HL-60 (cell line): ENCODE measurements at places on chromosomes 5 and 9.

- DNase-seq = no peak
Measured at GRCh38 chr5:83096660-83097339, 19.5 kb downstream of the XRCC4 start.

DNA sequence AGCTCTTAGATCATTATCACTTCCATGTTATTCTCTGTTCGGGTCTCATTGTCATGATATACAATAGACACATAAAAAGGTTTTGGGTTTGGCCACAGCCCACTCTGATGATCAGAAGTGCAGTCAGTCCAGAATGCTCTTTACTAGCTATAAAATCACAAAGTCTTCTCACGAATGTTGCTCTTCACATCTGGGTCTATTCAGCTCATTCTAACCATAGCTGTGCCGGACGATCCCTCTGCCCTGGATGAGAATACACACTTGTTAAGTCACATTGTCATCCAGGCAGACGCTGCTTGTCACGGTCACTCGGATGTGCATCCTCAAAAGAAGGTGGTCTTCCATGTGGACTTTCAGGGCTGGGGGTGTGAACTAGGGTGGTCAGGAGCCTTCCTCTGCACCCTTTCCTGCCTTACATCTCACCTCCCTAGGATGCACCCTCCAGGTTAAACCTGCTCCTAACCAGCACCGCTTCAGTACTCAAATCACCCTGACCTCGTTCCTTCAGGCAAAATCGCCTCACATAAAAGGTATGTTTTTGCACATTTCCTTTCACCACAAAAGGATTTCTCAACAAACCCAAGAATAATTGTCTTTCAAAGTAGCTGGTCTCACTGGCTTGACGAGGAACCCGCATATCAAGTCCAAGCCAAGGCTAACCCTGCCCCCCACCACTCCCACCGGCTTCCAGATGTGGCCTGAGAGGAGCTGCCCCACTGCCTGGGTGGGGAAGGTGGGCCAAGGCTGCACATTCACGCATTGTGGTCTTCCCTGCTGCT lies 21.9 kb downstream of the ANKH start:
- DNase-seq = no peak

GRCh38 chr9:129875181-129875611 lies 39.9 kb downstream of the USP20 start:
- DNase-seq = no peak

GRCh38 chr5:151868451-151868850 lies 56.2 kb downstream of the GLRA1 start:
- DNase-seq = no peak

DNA sequence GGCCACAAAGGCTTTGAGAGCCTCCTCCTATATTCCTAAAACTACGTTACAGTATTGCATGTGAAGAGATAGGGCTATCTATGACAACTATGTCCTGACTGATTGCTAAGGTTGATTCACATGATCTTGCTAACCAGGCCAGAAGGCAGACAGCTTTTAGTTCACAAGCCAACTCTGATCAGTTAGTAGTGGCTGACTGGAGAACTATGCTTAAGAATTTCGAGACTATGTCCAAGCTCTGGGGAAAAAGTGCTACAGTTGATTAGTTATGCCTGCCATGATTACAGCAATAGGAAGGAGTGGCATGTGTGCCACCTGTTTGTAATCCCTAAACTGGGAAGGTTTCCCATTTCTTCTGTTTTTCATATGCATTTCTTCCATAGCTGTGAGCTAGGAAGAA lies 223.4 kb downstream of the DOCK8 start:
- DNase-seq = no peak

DNA sequence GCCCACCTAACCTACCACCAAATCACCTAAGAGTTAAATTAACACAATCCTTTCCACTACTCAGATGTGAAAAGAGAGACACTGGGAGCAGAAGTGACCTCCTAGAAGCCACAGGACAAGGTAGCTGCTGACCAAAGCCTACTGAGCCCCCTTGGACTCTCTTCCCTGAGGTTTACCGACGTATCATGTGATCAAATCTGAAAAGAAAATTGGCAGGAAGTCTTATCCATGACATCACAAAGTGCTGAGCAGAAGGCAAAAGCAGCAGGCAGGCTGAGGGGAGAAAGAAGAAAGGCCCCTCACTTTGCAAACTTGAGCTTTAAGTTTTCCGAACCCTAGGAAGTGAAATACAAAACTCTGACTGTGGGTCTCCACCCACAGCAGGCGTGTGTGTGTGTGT lies 11.1 kb downstream of the PRELID2 start:
- no peak for DNase-seq

DNA sequence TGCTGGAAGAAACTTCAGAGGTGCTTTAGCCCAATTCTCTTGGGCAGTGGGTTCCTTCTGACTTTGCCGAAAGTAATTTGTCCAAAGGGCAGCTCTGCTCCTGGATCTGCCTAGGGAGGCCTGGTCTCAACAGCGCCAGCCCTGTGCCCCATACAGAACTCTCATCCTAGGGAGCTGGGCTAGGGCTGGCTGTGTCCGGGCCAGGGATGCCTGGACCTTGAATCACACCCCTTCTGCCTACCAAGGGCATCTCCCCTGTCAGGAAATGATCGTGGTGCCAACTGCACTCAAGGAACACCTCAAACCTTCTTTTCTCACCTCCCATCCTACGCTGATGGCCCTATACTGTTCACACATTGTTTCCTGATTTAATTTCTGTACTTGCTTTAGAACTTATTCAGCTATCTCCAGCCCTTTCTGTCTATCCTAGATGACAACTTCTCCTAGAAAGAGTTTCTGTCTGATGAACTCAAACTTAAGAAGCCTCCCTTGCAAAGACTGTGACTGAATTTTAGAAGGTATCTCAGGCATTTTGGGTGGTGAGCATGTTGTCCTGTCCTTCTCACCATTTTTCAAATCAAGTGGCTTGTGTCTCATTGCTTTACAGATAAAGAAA lies 37.4 kb upstream of the NFIB start:
- no peak for DNase-seq

GRCh38 chr5:136018814-136019783 lies 9.7 kb upstream of the TGFBI start:
- no peak for DNase-seq

- no peak for DNase-seq
Measured at GRCh38 chr5:78336698-78337097, 23.7 kb upstream of the SCAMP1 start.

GRCh38 chr5:167525004-167525403 lies 766.4 kb upstream of the WWC1 start:
- DNase-seq = no peak

DNA sequence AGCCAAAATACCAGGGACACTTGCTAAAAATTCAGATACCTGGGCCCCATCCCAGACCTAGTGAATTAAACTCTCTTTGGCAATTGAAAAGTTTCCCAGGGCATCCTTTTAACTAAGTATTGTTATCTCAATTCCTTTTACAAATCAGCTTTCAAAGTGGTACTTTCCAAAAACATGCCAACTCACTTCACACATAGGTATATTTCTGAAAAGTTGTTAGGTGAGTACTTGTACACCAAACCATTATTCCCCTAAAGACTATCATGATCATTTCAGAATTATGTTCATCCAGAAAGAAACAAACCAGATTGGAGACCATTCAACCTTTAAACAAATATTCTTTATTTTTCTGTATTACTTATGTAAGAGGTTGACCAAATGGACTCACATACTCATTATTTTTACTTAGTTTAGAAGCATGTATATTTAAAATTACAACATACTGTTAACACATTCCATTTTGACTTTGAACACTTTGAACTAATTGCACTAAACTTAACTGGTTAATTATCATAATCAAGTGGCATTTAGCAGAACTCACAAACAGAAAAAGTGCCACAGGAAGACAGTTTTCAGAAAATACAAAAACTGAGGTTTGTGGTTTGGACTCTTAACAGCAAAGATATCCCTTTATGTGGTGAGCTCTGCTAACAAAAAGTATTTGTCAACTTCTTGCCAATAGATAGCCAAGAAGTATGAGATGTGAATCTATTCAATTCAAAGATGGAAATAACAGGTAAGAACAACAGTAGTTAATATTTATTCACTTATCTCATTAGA lies 40.7 kb downstream of the KIAA0825 start:
- no peak for DNase-seq
